ENCODE measurements at places on chromosomes 6 and 20.

DNA sequence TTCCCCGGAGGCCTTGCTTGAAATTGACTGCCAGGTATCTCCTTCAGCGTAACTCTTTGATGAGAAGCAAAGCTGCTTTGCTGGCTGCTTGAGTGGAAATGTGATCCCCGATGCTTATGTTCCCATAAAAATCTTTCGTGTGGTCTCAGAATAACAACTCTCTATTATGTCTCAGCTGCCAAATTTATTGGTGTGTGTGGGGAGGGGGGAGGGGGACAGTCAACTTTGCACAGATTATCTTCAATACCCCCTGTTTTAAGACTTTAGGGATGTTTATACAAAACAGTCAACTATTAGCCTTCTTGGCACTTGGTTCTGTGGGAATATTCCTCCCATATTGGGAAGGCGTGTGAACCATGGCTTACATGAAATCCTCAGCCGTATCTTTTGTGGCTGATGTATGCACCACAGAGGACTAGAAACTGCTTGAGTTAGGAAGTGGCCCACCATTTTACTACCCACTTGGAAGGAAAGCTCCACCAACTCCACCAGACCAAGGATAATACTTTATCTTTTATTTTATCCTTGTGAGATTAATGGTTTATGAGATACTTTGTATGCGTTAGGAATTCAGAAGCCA is 101.5 kb upstream of the SLC24A3 start:
- no peak for DNase-seq

DNA sequence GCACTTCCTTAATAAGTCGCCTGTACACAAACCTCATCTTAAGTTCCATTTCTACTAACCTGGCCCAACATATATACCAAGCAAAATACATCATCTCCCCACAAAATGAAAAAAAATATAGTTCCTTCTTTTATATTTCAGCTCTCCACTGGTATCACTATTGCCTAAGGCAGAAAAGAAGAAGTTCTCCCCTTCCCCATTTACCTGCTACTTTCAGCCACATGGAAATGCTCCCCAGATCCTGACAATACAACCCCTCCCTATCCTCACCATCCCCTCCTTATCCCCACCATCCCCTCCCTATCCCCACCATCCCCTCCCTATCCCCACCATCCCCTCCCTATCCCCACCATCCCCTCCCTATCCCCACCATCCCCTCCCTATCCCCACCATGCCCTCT is 175.7 kb downstream of the LINC00237 start:
- DNase-seq = no peak

- no peak for DNase-seq
Observed at GRCh38 chr20:25024171-25024570, 31.6 kb upstream of the APMAP start.

DNA sequence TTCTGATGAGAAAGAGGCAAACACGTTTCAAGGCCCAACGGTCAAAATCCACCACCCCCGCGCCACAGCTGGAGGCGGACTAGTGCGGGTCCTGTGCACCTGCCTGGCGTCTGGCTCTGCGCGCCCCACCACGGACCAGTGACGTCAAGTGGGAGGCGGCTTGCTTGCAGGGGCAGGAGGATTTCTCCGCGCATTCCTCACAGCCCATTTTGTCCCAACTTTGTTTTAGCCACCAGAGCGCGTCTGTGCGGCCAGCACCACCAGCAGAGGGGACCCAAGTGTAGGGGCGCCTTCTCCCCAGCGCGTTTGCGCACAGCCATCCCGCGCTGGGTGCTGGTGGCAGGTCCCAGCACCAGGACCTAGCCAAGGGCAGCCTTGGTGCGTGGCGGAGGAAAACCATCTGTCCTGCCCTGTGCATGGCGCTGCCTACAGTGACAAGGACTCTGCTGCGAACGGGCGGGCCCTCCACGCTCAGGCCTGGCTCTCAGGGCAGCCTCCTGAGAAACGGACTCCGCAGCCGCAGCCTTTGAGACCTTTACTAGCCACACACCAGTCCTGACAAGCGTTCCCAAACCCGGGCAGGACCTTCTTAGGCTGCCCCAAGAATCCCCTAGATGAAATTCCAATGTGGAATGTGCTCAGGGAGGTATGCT is 194.8 kb upstream of the EXOC2 start:
- DNase-seq = no peak

- peak; percentile 64 for DNase-seq
Observed at GRCh38 chr6:35583893-35584688, 71.4 kb upstream of the TULP1 start.

DNA sequence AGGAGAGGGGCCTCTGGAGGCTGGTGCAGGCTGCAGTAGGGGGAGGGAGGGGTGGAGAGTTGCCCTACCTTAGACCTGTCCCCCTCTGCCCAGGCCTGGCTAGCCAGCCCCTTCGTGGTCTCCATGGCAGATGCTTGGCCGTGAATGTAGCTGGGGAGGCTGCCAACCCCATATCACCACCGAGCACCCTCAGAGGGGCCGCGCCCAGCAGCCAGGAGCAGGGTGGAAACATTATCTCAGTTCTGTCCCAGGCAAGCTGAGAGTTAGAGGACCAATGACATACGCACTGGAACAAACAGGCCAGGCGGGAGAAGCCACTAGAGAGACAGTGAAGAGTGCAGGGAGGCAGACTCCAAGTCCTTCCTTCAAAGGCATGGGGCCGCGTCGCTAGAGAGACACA is 66.5 kb downstream of the LRFN2 start:
- DNase-seq = no peak

GRCh38 chr6:44071670-44072451 is 55.4 kb downstream of the MRPL14 start:
- peak; percentile 96 for DNase-seq

DNA sequence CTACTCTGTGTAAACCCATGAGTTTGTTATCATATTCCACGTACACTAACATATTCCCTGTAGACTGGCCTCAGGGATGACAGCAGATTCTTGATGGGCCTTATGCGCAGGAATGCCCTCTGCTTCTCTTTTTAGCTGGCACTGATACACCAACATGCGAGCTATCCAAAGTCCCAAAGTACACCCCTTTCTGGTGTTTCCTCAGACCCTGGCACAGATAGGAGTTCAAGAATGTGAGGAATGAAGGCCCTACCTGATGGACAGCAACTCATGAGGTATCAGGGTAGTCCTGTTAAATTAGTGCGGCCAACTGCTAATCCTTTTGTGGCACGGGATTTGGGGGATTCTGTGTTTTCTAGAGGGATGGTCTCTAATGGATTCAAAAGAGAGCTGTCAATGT is 93.0 kb downstream of the BACH2 start:
- DNase-seq = no peak

DNA sequence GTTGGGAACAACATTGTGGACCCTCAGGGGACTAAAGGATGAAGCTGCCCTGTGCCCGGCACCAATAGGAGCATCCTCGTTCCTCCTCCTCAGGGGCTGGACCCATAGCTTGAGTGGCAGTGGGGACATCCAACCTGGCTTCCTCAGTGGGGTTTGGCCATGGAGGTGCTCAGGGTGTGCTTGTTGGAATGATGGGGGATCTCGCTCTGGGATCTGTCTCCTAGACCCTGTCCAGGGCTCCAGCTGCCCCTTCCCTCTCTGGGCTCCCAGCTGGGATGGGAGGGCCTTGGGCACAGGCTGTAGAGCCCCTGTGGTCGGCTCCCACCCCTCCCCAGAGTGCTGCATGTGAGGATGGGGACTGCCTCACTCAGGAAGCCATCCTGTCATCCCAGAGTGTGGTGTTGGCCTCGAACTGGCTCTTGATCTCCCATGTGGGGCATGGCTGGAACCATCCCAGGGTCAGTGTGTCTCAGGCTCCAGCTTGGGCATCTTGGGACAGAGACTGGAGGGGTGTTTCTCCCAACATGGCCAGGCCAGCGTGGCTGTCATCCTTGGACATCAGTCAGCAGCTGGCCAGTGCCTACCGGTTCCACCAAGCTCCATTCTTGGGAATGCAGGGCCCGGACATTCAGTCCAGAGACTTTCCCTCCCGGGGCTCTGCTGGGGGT is 9.5 kb upstream of the MYT1 start:
- no peak for DNase-seq

GRCh38 chr6:33754222-33754621 is 7.5 kb upstream of the IP6K3 start:
- no peak for DNase-seq

- DNase-seq = peak; percentile 15
Observed at GRCh38 chr6:151284548-151285017, 44.8 kb downstream of the AKAP12 start.

DNA sequence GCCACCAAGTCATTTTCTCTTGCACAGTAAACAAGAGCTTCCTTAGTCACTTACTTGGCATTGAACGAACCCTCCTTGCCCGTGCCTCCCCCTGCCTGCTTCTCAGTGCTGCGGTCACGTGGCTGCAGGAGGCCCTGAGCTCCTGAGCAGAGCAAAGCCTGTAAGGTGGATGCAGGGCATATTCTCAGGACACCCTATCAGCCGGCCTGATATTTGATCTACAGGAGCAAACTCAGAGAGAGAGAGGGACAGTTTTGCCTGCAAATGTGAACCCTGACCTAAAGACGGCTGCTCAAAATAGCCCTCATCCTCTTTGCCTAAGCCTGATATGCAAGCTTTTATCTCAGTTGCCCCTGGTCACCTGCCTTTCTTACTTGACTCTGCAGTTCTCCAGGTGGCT is 93.0 kb upstream of the POPDC3 start:
- peak; percentile 40 for DNase-seq

GRCh38 chr6:119022796-119023195 is 55.7 kb downstream of the FAM184A start:
- DNase-seq = no peak

DNA sequence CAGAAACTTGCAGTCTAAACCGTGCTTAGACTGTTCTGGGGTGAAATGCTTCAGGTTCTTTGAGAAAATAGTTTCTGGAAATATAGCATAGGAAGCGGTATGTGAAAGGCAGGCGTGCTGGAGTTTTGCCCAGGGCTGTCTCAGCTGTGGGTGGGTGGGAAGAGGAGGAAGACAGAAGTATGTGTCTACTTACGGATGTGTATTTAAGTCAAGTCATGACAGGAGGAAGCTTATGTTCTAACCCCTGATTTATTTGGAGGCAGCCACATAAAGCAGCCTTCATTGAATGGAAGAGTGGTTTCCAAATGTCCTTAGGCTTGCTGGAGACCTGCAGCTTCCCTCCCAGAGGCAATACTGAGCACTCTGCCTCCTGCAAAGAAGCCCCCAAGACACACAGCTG is 345.8 kb upstream of the PRND start:
- DNase-seq = peak; percentile 9

- DNase-seq = no peak
Observed at GRCh38 chr20:1394686-1395085, 1.8 kb upstream of the FKBP1A start.

DNA sequence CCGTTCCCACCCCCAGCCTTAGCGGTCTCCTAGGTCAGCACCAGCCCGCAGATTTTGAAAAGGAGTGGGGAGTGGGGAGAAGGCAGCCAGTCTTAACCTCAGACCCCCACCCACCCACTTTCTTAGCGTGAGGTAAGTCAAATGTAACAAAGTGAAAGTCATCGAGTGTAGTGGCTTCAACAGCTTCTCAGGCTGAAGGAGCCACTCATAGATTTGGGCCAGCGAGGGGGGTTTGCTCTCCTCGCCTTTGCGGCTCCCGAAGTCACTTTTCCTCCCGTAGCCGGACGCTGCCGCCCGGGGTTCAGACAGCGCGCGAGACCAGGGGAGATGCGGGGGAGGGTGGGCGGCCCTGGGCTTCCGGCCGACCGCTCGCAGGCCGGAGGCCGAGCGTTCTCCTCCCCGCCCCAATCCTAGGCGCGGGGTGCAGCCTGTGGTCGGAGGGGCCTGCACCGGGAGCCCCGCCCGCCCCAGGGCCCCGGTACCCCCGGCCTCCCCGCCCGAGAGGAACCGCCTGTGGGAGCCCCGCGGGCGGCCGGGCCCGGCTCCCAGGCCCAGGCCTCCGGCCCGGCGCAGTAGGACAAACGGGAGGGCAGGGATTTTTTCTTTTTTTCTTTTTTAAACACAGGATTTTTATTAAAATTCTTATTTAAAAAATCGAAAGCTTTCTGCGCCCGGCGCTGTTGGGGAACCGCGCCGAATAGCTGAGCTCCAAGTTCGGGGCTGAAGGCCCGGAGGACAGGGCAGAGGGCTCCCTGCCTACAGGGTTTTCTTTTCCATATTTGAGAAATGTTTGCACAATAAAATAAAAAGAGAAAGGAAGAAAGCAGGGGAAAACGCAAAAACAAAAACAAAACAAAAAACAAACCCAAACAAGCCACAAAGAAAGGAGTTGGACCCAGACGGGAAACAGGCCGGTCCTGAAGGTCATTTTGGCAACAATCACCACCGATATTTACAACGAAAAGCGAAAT is 3.2 kb downstream of the NKX2-2 start:
- no peak for DNase-seq

GRCh38 chr6:100464162-100464851 is 414 bp downstream of the SIM1 start:
- no peak for DNase-seq

GRCh38 chr20:57987659-57988058 is 240.8 kb downstream of the ANKRD60 start:
- no peak for DNase-seq

DNA sequence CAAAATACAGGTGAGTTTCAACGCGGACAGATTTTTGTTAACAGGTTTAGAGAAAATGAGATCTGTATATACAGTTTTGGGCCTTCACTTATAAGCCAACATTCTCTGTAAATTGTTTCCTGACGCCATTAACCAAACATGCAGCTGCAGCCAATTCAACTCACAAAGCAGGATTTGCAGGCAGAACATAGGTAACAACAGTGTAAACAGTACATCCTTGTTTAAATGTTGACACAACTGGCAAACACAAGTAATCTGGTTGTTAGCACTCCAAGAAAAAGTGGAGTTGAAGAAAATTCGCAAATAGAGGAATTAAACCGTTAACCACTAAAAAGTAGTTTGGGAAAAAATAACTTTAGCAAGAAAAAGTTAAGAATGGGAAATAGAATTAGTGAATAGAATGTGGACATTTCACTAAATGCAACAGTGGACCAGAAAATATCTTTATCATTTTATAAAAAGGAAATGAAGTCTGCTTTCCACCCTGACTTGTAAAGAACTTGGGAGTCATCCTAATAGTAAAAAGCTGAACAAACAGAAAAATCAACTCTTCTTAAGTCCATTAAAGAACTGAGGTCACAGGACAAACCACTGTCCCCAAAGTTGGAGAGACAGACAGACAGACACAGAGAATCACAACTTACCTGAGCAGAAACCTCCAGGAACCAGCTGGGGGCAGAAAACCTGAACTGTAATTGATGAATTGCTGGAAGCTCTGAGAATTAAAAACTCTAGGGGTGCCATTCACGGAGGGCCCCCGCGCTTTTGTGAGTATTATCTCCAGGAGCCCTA is 10.1 kb downstream of the SMIM28 start:
- no peak for DNase-seq

DNA sequence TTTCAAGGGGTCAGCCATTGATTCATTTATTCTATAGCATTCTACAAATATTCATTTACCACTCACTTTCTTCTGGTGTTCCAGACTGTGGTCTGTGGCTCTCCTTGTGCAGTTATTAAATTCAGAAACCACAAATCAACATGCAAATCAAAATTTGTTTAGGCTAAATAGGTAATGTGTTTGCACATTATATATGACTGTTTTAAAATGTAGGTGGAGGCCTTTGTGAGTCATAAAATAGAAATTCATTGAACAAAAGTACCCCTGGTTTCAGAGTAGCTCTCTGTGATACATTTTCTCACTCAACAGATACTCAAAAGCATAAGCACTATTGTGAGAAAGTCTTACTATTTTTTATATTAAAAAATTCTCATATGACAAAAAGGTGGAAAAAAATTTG is 385.5 kb upstream of the TSHZ2 start:
- no peak for DNase-seq

All from HCEC 1CT (cell line).